Caco-2 (cell line): ENCODE measurements at places on chromosomes 3 and 15.

GRCh38 chr3:146468671-146469149, 651 bp downstream of the PLSCR2 start:
- no peak for DNase-seq

DNA sequence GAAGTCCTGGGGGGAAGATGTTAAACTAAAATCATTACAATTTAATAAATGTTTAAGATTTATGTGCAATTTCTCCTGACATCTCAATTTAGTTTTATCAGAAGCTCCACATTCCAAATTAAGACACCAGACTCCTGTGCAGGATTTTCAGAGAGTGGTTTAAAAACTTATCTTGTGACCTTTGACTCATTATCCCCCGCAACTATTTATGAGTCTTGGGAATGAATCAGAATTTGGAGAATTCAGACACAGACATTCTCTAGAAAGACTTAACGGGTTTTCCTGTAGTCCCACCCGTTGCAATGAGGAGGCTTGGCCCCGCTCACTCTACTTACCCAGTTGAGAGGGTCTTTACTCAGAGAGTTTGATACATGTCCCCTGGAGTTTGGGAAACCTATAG, 7.1 kb downstream of the OR5K2 start:
- DNase-seq = no peak

DNA sequence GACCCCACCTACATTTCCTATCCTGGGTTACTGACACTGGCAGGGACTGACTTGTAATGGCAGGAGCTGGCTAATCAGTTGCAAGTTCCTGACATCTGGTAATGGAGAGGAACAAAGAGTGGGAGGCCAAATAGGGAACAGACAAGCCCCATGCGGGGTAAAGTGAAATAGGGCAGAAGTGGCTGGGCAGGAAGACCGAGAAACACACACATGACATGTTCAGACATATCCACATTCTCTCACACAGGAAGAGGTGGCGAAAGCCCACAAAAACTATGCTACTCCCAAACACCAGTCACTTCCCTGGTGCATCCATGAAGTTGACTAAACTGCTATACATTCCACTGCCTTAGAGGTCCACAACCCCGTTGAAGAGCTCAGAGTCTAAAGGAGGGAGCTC, 394.1 kb upstream of the TBL1XR1 start:
- DNase-seq = no peak

GRCh38 chr3:59812237-59813147, 762.7 kb upstream of the CFAP20DC start:
- no peak for DNase-seq

DNA sequence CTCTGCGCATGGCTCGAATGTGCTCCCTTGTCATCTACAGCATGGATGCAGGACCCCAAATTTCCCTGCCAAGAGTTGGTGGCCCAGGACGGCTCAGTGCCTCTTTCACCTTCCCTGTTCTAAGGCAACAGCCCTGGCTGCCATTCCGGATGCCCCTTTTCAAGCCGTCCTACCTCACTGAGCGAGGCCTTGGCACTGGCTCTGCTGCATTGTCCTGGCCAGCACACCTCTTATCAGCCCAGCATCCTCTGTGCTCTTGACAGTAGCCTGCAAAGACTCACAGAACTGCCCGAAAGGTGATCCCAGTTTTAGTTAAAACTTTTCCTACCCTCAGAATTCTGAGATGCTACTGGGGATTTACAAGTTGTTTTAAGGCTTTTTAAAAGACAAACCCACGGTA, 122.0 kb downstream of the MECOM start:
- DNase-seq = no peak

DNA sequence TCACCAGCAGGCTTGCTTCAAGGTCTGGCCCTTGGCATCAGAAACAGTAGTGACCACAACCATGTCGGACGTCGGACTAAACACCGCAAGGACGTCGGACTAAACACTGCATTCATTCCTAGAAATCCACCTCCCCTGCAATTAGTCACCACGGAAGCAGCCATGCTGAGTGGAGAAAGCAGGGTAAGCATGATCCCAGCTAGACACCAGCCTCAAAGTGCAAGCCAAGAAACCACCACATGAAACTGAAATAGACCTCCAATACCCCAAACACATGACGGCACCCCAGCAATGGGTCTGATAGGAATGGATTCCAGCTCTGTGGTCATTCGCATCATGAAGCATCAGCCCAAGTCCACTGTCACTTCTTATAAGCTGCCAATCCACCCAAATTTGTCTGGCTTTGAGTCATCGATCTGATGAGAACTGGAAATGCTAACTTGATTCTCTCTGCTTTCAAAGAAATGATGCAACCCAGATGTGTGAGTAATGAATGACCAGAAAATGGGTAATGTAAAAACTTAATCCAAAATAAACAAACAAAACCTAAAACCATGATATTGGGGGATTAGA, 348.3 kb upstream of the TMCO5A start:
- no peak for DNase-seq

- DNase-seq = no peak
Measured at GRCh38 chr3:61154457-61155198, 96.6 kb downstream of the FHIT start.

DNA sequence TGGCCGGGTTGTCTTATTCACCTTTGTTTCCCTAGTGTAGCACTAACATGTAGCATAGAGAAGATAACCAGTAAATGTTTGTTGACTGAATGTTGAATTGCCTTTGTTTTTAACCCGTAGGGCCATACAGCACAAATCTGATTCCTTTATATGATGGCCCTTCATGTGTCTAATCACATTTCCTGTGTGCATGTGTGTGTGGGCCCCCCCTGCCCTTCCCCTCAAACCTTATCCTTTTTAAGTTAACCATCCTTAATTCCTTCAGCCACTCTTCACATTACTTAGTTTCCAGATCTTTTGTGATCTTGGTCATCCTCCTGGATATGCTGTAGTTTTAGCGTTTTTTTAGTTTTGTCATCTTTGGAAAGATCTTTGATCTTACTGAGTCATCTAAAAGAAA, 4.2 kb downstream of the NEO1 start:
- no peak for DNase-seq

- no peak for DNase-seq
Measured at GRCh38 chr3:159185443-159186050, 383.7 kb downstream of the MFSD1 start.

- no peak for DNase-seq
Measured at GRCh38 chr3:119309591-119309990, 15.4 kb downstream of the ARHGAP31 start.

DNA sequence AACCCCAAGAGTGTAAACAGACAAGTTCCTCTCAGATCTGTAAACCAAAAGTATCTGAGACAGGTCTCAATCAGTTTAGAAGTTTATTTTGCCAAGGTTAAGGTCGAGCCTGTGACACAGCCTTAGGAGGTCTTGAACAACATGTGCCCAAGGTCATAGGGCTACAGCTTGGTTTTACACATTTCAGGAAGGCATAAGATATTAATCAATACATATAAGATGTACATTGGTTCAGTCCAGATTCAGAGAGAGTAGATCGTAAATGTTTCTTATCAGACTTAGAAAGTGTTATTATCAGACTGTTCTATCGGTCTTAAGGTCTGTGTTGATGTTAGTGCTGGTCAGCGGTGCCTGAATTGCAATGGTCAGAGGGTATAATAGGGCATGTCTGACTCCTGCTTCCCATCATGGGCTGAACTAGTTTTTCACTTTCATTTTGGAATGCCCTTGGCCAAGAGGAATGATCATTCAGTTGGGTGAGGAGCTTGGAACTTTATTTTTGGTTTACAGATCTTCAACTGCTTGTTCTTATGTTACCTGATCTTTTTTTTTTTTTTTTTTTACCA, 27.0 kb upstream of the MFGE8 start:
- DNase-seq = no peak

- DNase-seq = no peak
Measured at GRCh38 chr3:12796171-12797123, at the start of gene CAND2. Gene CAND2 (plus strand): TSS chr3:12796680. CDS start chr3:12796721, 41 bp downstream.

GRCh38 chr15:73325191-73325861, 43.4 kb downstream of the HCN4 start:
- peak; percentile 12 for DNase-seq

- no peak for DNase-seq
Measured at GRCh38 chr3:13087320-13087990, 14.2 kb upstream of the IQSEC1 start.

DNA sequence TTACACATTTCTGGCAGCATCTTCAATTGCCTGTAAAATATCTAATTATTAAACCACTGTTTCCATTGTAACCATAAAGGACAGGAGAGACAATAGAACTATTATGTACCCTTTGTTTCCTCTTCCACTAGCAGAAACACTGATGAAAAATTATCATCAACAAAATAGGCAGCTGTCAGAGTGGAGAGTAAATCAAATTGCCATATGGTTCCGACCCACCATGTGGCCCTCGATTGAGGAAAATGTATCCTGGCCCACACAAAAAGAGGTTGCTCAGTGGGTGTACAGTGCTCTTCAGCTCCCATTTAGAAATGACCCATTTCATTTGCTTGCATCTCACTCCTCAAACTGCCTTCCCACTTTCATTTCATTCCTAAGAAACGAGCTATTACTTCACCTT, 570.6 kb upstream of the UBE2E2 start:
- no peak for DNase-seq

GRCh38 chr3:194022052-194022451, 113.9 kb upstream of the HES1 start:
- no peak for DNase-seq

GRCh38 chr15:69874321-69874720, 223.4 kb downstream of the TLE3 start:
- no peak for DNase-seq

DNA sequence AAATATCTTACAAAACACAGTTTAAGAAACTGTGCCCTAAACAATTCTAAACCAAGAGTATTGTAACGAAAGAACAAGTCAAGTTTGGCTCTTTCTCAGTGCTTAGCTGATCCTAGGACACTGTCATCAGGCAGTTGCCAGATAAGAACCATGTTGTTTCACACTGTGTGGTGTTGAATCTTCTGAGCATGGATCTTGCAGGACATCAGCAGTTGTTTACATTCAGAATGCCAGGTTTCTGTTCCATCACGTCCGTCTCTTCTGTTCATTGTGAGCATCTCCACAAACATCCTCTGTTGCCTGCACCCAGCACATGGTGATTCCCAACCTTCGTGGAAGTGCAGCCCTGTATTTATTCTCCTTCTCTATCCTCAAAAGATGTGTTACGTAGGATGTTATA, 67.9 kb downstream of the DCUN1D1 start:
- no peak for DNase-seq

DNA sequence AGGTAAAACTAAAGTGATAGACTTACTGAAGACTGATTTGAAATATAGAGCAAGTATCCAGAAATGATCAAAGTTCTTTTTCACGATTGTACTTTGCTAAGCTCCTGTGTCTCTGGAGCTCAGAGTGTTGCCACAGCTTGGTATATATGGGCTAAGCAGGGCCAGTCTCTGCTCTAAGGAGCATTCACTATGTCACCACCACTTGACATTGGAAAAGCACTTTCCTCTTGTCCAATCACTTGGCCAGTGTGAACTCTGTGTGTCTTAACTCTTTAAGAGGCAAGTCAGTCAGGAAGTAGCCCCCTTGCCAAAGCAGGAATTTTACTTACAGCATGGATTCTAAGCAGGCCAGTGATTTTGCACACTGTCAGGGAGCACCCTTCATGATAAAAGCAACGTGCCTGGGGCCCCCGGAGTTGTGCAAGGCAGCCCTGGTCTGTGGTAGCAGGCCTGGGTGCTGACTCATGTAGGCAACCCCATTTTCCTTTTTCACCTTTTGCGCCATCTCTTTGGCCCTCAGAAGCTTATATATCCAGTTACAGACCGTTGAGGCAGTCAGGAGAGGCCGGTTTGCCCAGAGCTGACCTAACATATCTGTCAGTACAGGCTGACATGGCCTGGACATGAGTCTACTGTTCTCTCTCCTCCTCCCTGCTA, 73.0 kb downstream of the HCN4 start:
- DNase-seq = no peak

DNA sequence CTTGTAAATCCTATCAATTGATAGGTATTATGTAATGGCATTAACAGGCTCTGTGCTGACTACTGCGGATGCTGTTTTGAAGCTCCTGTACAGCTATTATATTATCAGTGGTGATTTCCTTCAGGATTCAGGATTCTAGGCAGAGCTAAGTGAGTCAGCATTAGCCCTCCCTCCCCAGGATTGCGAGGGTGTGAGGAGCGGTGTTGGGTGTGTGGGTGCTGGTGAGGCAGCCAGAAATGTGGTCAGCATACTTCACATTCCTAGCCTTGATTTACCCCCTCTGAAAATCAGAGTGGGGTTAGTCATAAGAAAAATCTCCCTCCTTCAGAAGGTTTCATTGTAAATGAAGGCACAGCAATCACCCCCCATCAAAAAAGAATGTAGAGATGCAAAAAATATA, 72.5 kb downstream of the SNTN start:
- no peak for DNase-seq

- DNase-seq = no peak
Measured at GRCh38 chr15:70376031-70376928, 278.6 kb upstream of the TLE3 start.

GRCh38 chr3:85535517-85535916, 576.7 kb downstream of the CADM2 start:
- DNase-seq = no peak

GRCh38 chr3:42052484-42053351, 38.4 kb upstream of the TRAK1 start:
- DNase-seq = no peak

DNA sequence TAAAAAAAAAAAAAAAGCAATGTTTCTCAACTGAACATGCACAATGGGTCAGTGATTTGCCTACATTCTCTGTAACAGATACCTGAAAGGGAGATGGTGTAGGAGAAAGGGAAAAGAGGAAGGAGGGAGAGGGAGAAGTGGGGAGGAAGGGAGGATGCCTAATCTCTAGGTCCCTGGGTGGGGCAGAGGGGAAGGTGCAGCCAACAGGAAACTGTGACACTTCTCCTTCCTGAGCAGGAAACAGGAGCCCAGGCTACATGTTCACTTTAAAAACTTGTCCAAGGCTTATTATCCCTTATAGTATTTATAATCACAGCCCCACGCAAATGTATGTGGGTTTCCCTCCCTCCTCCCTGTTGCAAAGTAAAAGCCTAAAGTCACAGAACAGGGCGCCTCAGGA, 137.9 kb downstream of the MINAR1 start:
- DNase-seq = no peak

GRCh38 chr3:28575100-28575745, 226.6 kb upstream of the AZI2 start:
- no peak for DNase-seq

DNA sequence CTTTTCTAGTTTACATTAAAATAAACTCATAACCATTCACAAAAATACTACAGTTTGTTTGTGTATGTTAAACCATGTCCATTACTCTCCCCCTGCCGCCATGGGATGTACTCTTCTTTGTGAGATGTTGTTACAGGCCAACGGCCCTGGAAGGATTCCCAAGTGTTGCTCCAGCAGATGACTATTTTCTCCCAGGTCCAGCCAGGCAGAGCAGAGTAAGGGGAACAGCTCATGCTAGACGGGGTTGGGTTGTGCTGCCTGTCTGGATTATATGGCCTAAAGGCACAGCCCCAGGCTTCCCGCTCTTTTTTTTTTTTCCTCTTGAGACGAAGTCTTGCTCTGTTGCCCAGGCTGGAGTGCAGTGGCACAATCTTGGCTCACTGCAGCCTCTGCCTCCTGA, 24.5 kb upstream of the SLCO2A1 start:
- DNase-seq = no peak
